ENCODE measurements at places on chromosomes 5 and 9.

DNA sequence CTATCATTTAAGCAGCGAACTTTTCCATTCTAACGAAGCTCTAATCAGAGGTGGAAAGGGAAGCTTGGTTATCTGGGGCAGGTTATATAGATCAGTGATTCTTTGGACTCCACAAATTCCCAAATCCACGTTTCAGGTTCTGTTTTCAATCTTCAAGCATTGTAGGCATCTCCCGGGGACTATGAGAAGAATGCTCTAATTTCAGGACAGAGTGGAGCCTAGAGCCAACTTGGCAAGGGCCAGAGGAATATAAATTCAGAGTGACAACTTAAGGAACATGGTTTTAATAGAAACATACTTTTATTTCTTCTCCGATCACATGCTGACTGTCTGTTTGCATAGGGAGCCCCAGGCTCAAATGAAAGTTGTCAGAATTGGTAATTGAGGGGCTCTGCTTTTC is 514.0 kb upstream of the KLF4 start:
- DNase-seq: no peak

GRCh38 chr5:133698646-133699526 is 86.5 kb upstream of the FSTL4 start:
- no peak for DNase-seq

DNA sequence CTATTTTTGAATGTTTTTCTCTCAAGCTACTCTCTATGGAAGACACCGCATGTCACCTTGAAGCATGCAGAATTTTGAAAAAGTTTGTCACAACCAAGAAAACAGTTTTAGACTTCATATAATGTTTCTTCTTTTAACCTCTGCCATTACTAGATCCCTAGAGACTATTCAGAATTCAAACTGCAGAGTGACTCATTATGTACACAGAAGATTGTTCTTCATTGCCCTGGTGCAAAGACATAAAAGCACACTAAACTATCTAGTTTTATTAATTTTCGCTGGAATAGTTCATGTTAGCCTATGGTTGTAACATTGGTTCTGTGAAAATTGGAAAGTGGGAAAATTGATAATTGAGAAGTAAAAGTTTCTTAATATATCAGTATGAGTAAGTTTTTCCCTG is 18.4 kb downstream of the F2RL2 start:
- no peak for DNase-seq

DNA sequence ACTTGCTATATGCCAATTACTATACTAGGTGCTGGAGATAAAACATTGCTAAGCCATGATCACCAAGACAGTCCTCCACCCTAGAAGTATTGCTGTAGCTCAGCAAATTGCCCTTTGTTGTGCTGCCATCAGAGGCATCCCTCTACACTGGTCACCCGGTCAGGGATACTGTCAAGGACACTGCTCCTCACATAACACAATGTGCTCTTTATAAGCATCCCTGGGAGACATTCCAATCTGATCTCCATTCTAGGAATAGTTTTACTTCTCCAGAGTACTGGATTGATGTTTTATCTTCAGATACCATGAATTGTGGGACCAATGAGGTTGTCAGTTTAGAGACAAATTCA is 10.4 kb upstream of the DNAJA1 start:
- no peak for DNase-seq

DNA sequence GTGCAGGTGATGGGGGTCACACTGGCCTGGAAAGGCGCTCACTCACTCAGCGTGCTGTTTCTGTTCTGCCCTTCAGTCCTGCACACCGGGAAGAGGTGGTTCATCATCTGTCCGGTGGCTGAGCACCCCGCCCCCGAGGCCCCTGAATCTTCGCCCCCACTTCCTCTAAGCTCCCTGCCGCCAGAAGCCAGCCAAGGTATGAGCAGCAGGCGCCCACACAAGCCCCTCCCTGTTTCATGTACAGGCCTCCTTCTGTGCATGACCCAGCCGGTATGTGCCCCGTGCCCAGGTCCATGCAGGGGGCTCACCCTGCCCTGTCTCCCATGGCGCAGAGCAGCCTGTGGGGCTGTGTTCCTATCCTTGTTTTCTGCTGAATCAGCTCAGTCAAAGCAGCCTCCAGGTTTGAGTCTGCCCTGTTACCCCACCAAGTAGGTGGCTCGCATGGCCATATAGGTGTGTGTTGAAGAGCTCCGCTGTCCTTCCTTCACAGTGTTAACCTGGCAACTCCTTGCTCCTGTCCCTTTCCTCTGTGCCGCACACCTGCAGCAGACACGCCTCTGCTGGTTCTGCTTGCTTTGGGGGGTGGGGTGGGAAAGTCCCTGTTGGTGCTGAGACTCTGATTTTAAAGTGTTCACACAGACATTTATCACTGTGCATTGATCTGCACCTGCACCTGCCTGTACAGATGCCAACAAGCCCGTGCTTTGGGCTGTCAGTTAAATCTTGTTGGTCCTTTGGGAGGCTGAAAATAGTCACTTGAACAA is 84.8 kb downstream of the WNK2 start:
- peak; percentile 9 for DNase-seq

DNA sequence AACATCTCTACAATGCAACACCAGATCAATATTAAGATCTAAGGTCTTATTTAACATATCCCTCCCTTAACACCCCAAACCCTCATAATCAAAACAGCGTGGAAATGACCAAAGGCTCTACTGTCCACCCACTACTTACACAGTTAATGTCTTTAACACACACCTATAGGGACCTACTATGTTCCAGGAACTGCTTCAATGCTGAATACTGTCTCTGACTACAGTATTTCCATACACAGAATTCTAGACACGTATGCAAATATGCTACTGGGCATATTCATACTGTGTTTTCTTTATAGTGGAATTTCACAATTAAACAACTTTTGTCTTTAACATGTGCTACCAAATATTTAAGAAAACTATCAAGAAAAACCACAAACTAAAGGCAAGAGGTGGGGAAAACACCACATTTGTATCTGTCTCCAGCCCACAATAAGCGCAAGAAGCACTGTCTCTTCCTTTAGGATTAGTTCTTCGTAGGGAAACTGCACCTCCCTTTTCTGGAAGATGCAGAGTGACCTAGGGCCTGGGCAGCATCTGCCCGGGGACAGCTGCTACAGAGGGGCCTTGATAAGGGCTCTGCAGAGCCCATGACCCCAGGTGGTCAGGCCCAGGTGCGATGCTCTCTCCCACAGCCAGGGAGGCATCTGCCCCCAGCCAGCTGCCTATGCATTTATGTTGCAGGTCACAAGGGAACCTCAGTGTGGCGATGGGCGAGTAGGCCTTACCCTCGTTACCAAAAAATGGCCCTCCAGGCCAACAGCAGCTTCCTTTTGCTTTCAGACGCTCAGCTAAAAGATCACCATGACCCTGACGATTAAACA is 55.2 kb downstream of the PSMB7 start:
- DNase-seq: no peak

GRCh38 chr9:124596172-124596839 is 89.1 kb upstream of the NR5A1 start:
- no peak for DNase-seq

DNA sequence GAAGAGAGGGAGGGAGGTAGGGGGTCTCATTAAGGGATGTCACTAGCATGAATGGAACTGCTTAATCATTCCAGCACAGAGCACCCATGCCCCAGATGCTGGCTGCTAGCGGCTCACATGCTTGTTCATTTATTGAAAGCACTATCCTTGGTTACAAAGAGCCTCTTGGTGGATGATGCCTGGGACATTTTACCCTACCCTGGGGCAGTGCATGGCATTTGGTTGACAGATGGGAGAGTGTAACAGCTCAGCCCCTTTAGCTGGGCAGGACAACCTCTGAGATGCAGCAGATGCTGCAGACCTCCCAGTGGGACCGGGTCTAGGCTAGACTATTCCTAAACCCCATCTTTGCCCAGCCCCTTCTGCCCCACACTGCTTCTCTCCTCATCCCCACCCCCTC is 46.9 kb upstream of the TCERG1 start:
- DNase-seq: no peak

DNA sequence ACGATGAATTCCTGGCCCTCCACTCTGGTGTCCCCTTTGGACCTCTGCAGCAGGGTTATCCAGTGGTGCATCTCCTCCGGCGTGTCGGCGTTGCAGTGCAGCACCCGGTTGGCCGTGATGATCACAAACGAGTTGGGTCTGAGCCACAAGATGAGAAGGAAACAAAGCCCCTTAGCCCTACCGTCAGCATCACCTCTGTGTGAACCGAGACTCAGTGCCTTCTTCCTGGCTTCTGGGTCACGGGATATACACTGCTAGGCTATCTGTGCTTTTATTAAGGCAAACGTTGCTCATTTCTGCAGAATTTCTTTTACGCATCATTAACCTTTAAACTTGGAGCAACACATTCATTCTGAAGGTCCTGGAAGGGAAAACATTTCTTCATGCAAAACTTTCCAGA is 65.1 kb upstream of the RETREG1 start:
- DNase-seq: no peak

GRCh38 chr5:168734620-168735300 is 155.6 kb upstream of the PANK3 start:
- peak; percentile 4 for DNase-seq

- DNase-seq: no peak
Measured at GRCh38 chr5:17160756-17161040, 56.7 kb upstream of the BASP1 start.

DNA sequence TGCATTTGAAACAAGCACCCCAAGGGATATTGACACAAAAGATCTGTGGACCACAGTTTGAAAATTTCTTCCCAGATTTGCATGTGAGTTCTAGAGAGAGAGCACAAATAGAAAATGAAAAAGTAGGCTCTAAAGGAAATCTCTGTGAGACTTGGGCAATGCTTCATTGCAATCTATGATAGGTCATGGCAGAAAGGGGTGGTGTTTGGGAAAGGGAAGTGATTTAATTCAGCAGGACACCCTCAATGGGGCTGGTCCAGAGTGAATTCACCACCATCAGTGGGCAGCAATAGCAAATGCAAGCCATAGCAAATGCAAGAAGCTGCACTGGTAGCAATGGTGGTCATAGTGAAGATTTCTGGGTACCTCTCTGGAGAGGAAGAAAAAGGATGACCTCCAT is 58.1 kb downstream of the ANKRD55 start:
- no peak for DNase-seq

GRCh38 chr5:167623354-167623753 is 668.1 kb upstream of the WWC1 start:
- DNase-seq: no peak

GRCh38 chr5:146048994-146049703 is 56.2 kb downstream of the PLAC8L1 start:
- peak; percentile 4 for DNase-seq

DNA sequence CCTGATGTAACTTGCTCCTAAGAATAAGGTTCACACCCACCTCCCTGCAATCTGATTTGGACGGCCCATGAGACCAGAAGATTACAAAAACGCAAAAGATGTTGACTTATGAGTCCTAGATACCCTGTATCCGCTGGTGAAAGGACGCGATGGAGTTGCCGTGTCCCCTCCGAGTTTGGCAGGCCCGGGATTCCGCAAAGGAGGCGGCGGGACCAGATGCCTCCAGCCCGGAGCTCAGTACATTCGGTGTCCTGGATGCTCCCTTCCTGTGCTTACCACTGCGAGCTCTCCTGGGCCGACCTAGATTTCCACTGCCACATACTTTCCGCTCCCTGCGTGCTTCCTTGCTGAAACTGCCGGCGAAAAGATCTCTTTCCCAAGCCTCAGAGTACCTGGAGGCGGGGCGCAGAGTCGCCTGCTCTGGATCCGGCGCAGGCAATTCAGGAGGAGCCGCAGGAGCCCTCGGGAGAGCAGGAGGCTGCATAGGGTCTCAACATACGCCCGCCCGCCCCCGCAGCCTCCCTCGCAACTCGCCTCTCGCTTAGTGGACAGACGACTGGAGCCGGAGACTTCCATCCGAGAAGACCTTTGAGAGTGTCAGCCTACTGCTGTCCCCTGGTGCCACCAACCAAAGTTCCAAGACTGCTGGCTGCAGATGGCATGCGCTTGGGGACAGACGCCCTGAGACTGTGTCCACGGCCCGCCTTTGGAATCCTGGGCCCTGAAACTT is 39.8 kb downstream of the ANXA2R start:
- DNase-seq: no peak

DNA sequence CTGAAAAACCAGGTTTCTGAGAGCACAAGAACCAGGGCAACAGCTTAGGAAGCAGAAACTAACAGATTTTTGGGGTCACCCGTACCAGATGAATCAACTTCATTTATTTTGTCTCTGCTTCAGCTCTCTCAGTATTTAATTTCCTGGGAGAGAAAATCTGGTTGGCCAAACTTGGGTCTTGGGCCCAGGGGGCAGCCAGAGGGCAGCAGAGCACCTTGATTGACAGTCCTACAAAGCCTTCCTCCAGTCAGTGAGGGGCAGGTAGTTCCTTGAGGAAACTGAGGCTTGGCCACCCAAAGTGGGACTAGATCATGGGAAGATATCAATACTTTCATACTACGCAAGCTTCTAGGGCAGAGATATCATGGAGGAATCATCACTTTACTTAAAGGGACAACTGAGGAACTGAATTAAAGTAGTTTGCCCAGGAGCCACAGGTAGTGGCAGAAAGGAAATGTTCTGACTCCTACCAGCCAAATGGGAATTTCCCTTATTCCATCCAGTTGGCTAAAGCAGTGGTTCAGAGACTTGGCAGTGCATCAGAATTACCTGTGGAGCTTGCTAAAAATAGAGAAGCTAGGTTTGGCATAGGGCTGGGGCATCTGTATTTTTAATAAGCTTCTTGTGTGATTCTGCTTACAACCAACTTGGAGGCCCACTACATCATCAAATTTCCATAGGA is 21.5 kb upstream of the ARHGAP26 start:
- peak; percentile 35 for DNase-seq

DNA sequence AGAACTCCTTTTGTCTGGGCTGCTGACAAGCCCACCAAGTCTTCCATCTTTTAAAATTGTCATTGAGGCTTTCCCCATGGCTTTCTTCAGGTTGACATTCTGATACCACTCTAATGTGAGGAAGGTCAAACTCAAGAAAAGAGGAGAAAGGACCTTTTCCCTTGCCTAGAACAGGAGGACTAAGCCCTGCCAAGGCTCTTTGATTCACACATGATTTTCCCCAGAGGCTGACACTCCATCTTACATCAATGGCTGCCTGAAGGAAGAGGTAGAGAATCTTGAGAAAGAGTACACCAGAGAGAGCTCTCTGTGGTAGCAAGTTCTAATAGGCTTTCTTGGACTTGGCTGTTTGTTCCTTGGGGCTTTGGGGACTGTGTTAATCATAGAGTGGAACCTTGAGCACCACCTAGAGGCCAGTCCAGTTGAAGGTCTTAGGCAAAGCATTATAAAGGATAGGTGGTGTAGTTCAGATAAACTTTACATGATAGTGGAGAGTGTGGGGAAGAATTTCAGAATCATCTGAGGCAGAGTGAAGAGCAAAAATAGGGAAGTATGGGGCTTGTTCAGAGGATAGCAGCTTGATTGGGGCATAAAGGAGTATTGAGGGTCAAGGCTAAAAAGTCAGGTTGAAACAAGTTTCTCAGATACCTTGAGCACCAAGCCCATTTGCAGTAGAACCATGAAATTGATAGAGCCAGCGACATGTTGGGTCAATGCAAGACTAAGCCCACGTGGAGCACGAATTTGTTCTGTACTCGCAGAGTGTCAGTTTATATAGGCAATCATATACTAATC is 36.7 kb downstream of the NDFIP1 start:
- peak; percentile 27 for DNase-seq

- no peak for DNase-seq
Measured at GRCh38 chr5:9373571-9373970, 172.3 kb downstream of the SEMA5A start.

GRCh38 chr5:87156631-87157030 is 111.1 kb upstream of the RASA1 start:
- no peak for DNase-seq

Measured in activated T-cell treated with anti-CD3 and anti-CD28 coated beads for 48 hours (primary cell).